Endothelial cell of umbilical vein (primary cell): ENCODE measurements at places on chromosomes 12 and 14. TPM values are rescaled to one million over a fixed set of nuclear protein-coding genes. Genes with fewer than 3 reads are reported as not detected.

DNA sequence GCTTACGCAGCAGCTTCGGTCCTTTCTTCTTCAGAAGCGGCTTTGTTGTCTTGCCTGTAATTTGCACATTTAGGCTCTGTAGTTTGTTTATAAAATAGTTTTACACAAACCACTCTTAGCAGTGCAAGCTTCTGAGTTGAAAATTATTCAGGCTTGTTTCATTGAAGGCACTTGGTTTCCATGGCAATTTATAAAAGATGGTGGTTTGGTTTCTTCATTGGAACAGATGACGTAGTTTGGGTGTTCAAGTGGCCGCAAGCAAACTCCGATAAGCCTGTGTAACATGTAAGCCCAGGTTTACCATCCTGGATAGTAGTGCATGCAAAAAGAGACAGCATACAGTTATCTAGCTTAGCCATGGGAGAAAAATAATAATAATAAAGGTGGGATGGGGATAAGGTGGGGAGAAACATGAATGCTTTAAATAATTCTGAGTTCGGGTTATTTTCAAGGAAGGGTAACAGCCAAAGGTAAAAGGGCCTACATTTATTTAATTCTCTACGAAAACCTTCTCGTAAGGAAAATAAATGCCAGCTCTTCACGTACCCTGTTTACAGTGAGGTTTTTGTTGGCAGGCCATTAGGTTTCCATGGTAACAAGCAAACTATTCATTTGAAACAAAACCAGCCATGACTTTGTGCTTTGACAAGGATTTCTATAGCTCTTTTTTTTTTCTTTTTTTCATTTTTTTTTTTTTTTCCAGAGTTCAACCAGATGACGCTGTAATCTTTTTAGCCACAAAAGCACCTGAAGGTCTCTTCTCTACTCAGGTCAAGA is 189.6 kb upstream of the RPL10L start:
- H3K27ac ChIP-seq, result no peak overlapping the region
- no peak overlapping the region for H3K4me3 ChIP-seq
- no peaks in the 10 kb centered on the region for H3K27me3 ChIP-seq
- H3K36me3 ChIP-seq, result no peaks in the 10 kb centered on the region

The RNASE7 gene
- not detected in 2 replicates for total RNA-seq

DNA sequence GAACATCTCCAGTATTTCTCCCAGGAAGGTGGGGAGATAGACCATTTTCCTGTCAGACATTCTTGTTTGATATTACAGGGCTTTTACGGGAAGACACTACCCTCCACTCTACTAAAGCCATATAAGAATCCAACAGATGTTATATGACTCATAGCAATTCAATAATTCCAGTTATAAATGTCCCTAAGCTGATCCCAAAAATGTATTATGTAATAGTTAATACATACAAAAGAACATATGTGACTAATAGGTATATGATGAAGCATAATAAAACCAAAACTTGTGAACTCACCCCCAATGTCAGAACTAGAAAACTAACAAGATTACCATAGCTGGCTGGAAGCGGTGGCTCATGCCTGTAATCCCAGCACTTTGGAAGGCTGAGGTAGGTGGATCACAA is 84.2 kb downstream of the EFCAB11 start:
- H3K4me3 ChIP-seq, result no peak overlapping the region
- H3K36me3 ChIP-seq, result no peaks in the 10 kb centered on the region

DNA sequence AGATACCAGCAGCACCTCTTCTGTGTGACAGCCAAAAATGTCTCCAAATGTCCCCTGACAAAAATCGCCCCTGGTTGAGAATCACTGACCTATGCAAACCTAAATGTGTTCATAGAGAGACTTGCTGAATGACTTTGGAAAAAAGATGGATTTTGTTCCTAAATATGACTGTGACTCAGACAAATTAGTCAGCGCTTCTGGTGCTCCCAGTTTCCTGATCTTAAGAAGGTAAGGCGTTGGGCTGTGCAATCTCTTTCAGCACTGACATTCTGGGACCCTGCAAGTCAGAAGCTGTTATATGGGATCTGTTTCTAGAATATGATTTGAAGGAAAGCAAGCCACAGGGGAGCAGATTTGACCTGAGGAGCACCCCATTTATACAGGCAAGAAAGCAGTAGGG is 90.6 kb upstream of the PWP1 start:
- H3K27me3 ChIP-seq, result no peaks in the 10 kb centered on the region
- H3K27ac ChIP-seq, result no peak overlapping the region

DNA sequence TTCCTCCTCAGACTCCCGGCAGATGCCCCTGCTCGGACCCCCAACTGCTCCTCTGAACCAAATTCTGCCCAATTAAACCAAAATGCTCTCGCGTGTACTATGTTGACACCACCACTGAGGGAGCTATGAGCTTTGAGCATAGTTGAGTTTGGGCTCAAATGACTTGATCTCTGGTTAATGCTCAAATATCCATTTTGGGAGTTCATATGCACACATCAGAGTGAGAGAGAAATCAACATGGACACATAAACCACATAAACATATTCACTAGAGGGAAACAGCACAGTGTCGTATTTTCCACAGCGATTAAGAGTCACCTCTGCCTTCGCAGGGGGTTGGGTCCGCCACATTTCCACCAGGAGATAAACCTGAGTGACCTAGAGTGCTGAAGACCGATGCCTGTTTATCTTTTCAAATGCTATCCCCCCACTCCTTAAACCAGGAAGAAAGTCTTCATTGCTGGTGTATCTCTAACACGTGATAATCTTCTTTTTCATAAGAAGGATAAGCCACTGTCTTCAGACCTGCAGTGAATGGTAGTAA is 59.4 kb upstream of the FOXN3 start:
- no peaks in the 10 kb centered on the region for H3K36me3 ChIP-seq
- no peak overlapping the region for H3K4me3 ChIP-seq
- DNase-seq, result no peak

DNA sequence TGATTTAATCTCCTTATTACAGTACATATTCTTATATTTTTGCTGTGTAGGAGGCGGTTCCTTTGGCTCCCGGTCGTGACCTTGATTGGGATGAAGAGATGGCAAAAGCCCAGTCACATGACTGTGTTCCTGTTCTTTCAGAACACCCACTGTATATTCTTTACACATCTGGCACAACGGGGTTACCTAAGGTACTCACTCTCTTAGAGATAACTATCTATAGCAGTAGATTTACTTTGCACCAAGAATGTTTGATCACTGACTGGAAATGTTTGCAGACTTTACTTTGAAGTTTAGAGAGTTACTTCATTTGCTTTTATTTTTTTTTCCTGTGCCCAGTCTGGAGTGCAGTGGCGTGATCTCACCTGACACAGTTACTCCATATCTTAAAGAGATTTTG is 65.2 kb downstream of the ACSS3 start:
- H3K4me1 ChIP-seq, result no peaks in the 10 kb centered on the region
- DNase-seq, result no peak
- H3K27ac ChIP-seq, result no peak overlapping the region
- H3K36me3 ChIP-seq, result no peaks in the 10 kb centered on the region

The TMEM52B gene
- 0.24 TPM in 1 of 2 replicates, not detected in the other for total RNA-seq

- H3K4me3 ChIP-seq, result no peak overlapping the region
- DNase-seq, result no peak
- no peaks in the 10 kb centered on the region for H3K27me3 ChIP-seq
- peaks cover 2% of the 10 kb centered on the region for H3K4me1 ChIP-seq
- H3K36me3 ChIP-seq, result no peaks in the 10 kb centered on the region
These were observed 190.2 kb upstream of the BTG1 start for GRCh38 chr12:92335831-92336230.

GRCh38 chr14:92561906-92562479 is 48.4 kb downstream of the RIN3 start:
- H3K36me3 ChIP-seq, result peaks cover 5% of the 10 kb centered on the region
- H3K27me3 ChIP-seq, result no peaks in the 10 kb centered on the region
- no peak overlapping the region for H3K4me3 ChIP-seq
- no peak overlapping the region for H3K27ac ChIP-seq
- H3K4me1 ChIP-seq, result no peaks in the 10 kb centered on the region

DNA sequence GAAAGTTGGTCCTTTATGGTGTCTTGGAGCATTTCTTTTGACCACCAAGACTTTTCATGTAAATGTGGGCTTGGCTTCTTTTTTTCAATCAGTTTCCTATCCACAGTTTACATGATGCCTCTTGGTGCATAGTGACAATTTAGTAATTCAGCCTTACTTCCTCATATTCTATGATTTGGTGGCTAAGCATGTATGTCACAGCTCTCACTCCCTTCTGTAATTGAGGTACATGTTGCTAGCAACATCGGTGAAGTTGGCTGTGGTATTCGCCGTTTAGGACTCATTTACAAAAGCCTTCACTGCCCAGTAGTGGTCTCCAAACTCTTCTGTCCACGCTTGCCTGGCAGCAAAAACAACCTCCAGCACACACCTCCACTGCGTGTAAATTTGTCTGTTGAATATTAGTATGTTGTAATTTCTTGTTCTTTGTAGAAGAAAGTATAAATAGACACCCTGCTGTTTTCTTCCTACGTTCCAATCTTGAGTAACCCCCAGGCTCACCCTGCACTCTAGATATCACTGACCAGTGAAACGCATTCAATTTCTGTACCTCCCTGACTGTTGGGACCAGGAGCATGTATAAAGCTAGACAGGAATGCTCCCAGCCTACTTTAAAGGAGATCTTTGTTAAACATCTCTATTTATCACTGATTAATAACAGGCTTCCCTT is 90.4 kb downstream of the PPP2R5C start:
- no peak overlapping the region for H3K4me3 ChIP-seq
- no peaks in the 10 kb centered on the region for H3K36me3 ChIP-seq
- no peak overlapping the region for H3K27ac ChIP-seq
- H3K4me1 ChIP-seq, result peaks cover 5% of the 10 kb centered on the region
- DNase-seq, result no peak

GRCh38 chr14:93285044-93285443 is 47.8 kb downstream of the BTBD7 start:
- H3K4me1 ChIP-seq, result no peaks in the 10 kb centered on the region
- H3K4me3 ChIP-seq, result no peak overlapping the region
- DNase-seq, result peak; percentile 13
- no peaks in the 10 kb centered on the region for H3K27me3 ChIP-seq

DNA sequence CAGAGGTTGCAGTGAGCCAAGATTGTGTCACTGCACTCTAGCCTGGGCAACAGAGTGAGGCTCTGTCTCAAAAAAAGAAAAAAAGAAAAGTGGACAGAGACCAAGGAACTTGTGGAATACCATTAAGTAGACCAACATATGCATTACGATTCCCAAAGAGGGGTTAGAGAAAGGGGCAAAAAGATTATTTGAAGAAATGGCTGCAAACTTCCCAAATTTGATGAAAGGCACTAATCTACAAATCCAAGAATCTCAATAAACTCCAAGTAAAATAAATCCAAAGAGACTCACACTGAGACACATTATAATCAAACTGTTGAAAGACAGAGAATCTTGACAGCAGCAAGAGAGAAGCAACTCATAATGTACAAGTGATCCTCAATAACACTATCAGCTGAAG is 4.8 kb upstream of the OXA1L start:
- H3K36me3 ChIP-seq, result no peaks in the 10 kb centered on the region
- H3K27ac ChIP-seq, result no peak overlapping the region
- peaks cover 5% of the 10 kb centered on the region for H3K4me1 ChIP-seq
- no peak for DNase-seq
- H3K4me3 ChIP-seq, result no peak overlapping the region

DNA sequence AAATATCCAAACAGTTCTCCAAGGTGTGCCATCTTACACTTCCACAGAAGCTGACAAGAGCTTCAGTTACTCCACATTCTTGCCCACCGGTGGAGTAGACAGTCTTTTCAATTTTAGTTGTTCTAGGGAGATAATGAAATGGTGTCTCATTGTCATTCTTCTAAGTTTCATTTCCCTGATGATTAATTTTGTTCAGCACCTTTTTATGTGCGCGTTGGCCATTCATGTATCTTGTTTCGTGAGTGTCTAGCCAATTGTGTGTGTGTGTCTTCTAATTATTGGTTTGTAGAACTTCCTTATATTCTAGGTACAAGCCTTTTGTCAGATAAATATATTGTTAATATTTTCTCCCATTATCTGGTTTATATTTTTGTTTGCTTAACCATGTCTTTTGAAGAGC is 63.1 kb downstream of the GLT1D1 start:
- H3K36me3 ChIP-seq, result no peaks in the 10 kb centered on the region
- H3K27me3 ChIP-seq, result no peaks in the 10 kb centered on the region
- no peaks in the 10 kb centered on the region for H3K4me1 ChIP-seq

The VCPKMT gene
- total RNA-seq, result 6.9 and 9.2 TPM in 2 replicates

- DNase-seq, result no peak
- H3K4me3 ChIP-seq, result peak overlapping the region; percentile 87
- peaks cover 8% of the 10 kb centered on the region for H3K4me1 ChIP-seq
These were observed 697 bp downstream of the ATP6V0A2 start for GRCh38 chr12:123712780-123713319.

The CLEC2A gene
- total RNA-seq, result not detected in 2 replicates

The HELB gene
- total RNA-seq, result 3.4 and 4.0 TPM in 2 replicates

The ADAMTS20 gene
- not detected in 2 replicates for total RNA-seq

DNA sequence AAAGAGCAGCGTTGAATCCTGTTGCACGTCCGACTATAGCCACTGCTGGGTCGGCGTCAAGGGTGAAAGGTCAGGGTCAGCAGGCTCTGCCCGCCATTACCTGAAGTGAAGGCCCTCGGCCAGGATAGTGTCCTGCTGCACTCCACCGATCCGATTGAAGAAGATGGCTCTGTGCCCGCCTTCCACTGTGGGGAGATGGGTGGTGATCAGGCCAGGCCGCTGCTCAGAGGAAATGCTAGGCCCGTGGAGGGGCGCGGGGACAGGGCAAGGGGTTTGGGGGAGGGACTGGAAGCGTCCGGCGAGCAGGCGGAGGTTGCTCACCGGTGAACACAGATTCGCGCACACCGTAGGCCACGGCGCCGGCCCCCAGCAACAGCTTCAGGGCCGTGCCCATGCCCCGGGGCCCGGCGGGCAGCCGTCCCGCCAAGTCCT is 352 bp downstream of the PHB2 start:
- no peaks in the 10 kb centered on the region for H3K27me3 ChIP-seq
- H3K27ac ChIP-seq, result peak overlapping the region; percentile 64
- peak overlapping the region; percentile 90 for H3K4me3 ChIP-seq
- peaks cover 20% of the 10 kb centered on the region for H3K36me3 ChIP-seq
- no peak for DNase-seq

GRCh38 chr14:76984297-76984696 is 44.2 kb downstream of the IRF2BPL start:
- no peaks in the 10 kb centered on the region for H3K27me3 ChIP-seq
- H3K36me3 ChIP-seq, result no peaks in the 10 kb centered on the region

- peaks cover 10% of the 10 kb centered on the region for H3K4me1 ChIP-seq
- no peak overlapping the region for H3K27ac ChIP-seq
- no peak overlapping the region for H3K4me3 ChIP-seq
- peak; percentile 84 for DNase-seq
These were observed 6.3 kb upstream of the MLXIP start for GRCh38 chr12:122072031-122072970.

DNA sequence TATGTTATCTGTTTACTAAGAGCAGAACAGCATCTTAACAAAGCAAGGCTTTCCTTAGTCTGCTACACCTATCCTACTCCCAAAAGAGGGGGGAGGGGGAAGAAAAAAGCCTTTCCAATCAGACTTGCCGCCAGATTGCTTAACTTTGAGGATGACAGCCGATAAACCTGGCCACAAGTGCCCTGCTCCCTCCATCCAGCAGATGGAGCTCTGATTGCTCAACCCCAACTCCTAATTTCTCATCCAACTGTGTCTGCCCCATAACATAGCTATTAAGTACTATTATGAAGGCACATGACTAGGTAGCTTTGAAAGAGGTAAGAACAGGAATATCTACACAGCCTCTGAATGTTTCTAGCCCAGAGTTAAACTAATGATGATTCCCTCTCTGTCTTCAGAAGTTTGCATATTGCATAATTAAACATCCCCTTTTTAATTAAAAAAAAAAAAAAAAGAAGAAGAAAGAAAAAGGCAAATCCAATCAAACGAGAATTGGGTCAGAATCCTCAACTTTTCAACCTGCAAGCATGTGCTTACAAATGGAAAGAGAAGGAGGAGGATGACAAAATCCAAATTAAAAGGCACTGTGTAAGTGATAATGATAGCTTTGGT is 247.4 kb downstream of the GALC start:
- H3K27me3 ChIP-seq, result no peaks in the 10 kb centered on the region
- no peak for DNase-seq
- no peak overlapping the region for H3K27ac ChIP-seq
